ENCODE measurements at places on chromosomes 3 and 15. TPM values are rescaled to one million over a fixed set of nuclear protein-coding genes. Genes with fewer than 3 reads are reported as not detected.

- DNase-seq, result no peak
Observed at GRCh38 chr15:31228011-31228484, 98.6 kb upstream of the KLF13 start.

- no peak for DNase-seq
Observed at GRCh38 chr3:3729261-3729660, 70.0 kb upstream of the LRRN1 start.

- no peak for DNase-seq
Observed at GRCh38 chr3:66703501-66703900, 202.7 kb upstream of the LRIG1 start.

DNA sequence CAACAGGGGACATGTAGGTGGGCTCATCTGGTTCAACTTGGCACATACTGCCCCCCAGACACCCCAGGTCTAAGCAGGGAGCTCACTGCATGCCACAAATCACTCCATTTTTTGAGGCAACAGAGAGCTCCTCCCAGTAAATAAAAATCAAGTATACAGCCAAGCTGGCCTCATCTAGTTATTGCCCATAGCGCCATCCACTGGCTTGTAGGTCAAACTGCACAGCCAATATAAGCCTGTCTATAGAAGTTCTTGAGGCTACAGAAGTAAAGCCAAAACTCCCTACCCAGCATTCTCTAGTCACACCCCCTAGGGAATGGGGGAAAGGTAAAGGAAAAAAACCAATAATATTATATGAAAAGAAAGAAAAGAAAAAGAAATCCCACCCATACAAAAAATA is 453.7 kb downstream of the ZNF385D start:
- no peak for DNase-seq

DNA sequence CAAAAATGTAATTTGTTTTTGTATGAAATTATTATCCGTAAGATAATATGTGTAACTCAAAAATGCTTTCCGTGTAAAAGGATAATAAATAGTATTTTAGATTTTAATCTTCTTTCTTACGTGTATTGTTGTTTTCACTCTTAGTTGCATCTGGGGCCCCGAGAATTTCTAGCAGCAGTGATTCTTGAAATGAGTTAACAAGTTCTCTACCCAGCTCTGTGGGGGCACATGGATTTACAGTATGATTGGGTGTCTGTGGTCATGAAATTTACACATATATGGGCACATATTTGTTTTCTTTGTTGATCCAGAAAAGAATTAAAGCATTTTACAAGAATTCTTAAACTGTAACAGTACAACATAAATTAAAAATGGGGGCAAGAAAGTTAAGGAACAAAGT is 145.9 kb upstream of the LRRFIP2 start:
- DNase-seq, result no peak

GRCh38 chr3:84108442-84108971 is 850.3 kb upstream of the CADM2 start:
- no peak for DNase-seq

- DNase-seq, result no peak
Observed at GRCh38 chr3:71318458-71318827, 265.1 kb downstream of the FOXP1 start.

DNA sequence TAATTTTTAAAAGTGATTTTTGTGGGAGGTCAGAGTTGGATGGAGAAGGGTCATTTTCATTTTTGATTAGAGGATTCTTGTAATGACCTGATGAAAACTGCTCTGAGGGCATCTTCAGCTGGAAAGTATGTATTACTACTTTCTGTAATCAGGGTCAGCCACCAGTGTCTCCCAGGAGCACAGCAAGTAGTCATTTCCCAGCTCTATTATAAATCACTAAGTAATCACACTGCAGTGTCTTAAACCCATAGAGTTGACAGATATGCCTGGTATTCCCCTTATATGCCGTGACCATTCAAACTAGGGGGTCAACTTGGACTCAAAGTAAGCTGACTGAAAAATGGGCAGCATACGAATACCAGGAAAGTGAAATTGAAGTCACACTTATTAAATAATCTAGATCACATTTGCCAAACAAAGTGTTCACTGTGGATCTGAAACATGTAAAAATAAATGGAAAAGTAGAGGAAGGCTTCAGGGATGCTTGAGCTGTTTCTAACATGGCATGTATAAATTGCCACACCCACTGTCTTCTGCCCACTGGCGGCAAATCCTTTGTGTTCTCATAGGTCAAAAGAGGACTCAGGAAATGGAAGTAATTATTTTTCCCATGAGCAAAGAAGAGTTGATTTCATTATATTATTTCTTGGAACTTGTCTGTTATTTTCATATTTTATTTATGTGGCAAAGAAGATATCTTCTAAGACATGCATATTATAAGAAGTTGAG is 105.7 kb downstream of the MBNL1 start:
- DNase-seq, result no peak

- DNase-seq, result no peak
Observed at GRCh38 chr3:1294586-1294985, 201.8 kb downstream of the CNTN6 start.

- no peak for DNase-seq
Observed at GRCh38 chr15:36658898-36659639, 79.6 kb downstream of the CDIN1 start.

GRCh38 chr15:66757030-66757429 is 55.0 kb downstream of the SMAD6 start:
- no peak for DNase-seq

DNA sequence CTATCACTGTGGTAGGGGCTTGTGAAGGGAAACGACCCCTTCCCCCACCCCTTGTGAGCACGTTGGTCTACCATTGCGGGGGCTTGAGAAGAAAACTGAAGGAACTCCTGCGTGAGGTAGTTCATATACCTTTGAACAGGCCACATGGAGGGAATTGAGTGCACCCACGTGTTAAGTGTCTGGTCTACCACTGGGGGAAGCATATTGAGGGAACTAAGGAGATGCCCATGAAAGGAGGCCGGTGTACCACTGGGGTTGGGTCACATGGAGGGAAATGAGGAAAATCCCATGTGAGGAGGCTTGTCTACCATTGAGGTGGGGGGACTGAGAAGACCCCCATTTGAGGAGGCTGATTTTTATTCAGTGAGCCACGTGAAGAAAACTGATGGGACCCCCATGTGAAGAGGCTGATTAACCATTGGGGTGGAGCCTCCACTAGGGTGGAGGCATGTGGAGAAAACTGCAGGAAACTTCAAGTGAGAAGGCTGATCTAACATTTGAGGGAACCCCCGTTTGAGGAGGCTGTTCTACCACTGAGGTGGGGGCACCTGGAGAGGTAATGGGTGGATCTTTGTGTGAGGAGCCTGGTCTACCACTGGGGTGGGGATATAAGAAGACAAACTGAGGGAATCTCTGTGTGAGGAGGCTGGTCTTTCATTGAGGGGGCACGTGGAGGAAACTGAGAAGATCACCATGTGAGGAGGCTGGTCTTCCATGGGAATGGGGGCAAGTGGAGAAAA is 163.2 kb downstream of the FBLN2 start:
- DNase-seq, result no peak

DNA sequence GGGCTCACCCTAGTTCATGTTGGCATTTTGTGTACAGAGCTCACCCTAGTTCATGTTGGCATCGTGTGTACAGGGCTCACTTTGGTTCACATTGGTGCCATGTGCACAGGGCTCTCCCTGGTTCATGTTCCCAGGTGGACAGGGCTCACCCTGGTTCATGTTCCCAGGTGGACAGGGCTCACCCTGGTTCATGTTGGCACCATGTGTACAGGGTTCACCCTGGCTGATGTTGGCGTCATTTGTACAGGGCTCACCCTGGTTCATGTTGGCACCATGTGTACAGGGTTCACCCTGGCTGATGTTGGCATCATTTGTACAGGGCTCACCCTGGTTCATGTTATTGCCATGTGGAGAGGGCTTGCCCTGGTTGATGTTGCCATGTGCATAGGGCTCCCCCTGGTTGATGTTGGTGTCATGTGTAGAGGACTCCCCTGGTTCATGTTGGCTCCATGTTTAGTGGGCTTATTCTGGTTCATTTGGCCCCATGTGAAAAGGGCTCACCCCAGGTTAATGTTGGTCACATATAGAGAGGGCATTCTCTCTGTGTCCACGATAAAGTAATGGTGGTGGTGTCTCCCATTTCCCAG is 31.7 kb upstream of the NR2C2 start:
- no peak for DNase-seq

GRCh38 chr3:513301-513700 is 316.7 kb downstream of the CHL1 start:
- DNase-seq, result no peak

DNA sequence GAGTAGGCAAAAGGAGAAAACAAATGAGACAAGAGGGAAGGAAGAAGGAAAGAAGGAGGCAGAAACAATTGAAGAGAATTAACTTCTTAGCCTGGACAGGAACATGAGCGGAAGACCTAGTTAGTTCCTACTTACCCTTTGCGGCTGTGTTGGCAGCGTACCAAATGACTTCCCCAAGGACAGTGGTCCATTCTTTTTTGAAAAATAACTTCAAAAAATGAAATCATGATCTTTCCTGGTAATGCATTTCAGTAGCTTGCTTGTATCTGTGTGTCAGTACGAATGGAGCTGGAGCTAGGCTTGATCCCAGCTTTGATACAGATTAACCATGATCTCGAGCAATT is 41.5 kb upstream of the CFAP161 start:
- no peak for DNase-seq

DNA sequence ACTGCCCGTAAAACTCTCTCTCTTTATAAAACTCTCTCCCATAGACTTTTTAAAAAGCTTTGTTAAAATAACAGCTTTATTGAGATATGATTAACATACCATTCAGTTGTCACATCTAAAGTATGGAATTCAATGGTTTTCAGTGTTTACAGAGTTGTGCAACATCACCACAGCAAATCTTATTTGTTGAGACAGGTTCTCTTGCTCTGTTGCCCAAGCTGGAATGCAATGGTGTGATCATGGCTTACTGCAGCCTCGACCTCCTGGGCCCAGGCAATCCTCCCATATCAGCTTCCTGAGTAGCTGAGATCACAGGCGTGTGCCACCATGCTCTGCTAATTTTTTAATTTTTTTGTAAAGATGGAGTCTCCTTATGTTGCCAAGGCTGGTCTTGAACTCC is 35.9 kb upstream of the TRAK1 start:
- no peak for DNase-seq

DNA sequence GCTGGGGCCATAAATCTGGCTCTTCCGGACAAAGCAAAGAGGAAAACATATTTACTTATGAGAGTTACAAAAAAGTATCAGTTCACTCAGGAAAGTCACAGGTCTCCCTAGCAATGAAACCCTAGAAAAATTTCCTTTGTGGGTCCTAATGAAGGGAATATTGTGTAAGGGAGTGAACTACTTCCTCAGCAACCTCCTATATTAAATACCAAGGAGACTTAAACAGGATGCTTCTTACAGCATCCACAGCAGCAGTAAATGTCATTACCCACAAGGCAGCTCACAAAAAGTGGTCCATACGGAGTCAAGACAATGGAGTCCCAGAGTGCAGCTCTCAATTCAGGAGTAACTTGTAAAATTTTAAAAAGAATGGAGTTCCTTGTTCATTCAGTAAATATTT is 14.9 kb upstream of the SLC24A5 start:
- DNase-seq, result no peak

DNA sequence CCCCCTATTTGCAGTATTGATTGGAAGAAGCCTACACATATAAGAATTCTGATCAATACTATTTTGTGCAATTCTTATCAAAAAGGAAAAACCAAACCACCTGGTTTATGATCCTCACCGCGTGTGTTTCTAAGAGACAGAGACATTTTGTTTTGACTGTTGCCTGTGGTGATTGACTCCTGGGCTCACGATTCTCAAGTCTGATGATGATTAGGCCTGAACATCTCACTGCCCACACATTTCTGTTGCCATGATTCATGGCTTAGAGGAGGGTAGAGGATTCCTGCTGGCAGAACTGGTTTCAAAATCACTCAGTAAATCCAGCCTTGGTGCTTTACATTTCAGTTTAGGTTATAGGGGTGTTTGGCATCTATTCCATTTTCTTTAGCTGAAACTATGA is 88.3 kb upstream of the UBE3A start:
- no peak for DNase-seq

- DNase-seq, result no peak
Observed at GRCh38 chr3:131329774-131330173, 51.8 kb upstream of the NUDT16 start.

GRCh38 chr3:34078418-34078817 is 280.0 kb downstream of the PDCD6IP start:
- DNase-seq, result no peak

- no peak for DNase-seq
Observed at GRCh38 chr15:74960995-74961588, 4.5 kb upstream of the RPP25 start.

DNA sequence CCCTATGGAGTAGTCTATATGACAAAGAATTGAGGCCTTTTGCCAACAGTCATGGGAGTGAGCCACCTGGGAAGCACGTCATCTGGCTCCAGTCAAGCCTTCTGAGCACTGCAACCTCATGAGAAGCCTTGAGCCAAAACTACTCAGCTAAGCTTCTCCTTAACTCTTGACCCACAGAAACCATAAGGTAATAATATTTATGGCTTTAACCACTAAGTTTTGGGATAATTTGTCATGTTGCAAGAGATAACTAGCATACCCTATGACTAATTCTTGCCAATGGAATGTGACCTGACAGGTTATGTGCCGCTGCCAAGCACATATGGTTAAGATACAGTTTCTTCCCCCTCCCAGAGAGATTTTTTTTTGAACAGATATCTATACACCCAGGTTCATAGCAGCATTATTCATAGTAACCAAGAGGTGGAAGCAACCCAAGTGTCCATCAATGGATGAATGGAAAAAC is 11.8 kb upstream of the SLC6A11 start:
- no peak for DNase-seq

GRCh38 chr3:114451051-114451451 is 157.2 kb downstream of the TIGIT start:
- DNase-seq, result no peak

Gene GCNT3
- polyA plus RNA-seq, result 0.04 TPM

Gene ACSBG1
- polyA plus RNA-seq, result 0.25 TPM

Gene ERC2
- 0.49 TPM for polyA plus RNA-seq

Gene CRABP1
- 0.20 TPM for polyA plus RNA-seq

Gene CELF6
- polyA plus RNA-seq, result 3.0 TPM

Gene CCR9
- not detected for polyA plus RNA-seq

Gene SKOR1
- 0.60 TPM for polyA plus RNA-seq

Gene KCNAB1
- polyA plus RNA-seq, result 3.7 TPM

Gene DISP2
- polyA plus RNA-seq, result 0.27 TPM

Gene TMC3
- polyA plus RNA-seq, result 0.62 TPM

Gene NDN
- 107 TPM for polyA plus RNA-seq

Gene C2CD4A
- 0.05 TPM for polyA plus RNA-seq

Gene NANOGP8
- not detected for polyA plus RNA-seq

Measured in urinary bladder (tissue), 4 donors.